ENCODE measurements at places on chromosomes 4 and X.

DNA sequence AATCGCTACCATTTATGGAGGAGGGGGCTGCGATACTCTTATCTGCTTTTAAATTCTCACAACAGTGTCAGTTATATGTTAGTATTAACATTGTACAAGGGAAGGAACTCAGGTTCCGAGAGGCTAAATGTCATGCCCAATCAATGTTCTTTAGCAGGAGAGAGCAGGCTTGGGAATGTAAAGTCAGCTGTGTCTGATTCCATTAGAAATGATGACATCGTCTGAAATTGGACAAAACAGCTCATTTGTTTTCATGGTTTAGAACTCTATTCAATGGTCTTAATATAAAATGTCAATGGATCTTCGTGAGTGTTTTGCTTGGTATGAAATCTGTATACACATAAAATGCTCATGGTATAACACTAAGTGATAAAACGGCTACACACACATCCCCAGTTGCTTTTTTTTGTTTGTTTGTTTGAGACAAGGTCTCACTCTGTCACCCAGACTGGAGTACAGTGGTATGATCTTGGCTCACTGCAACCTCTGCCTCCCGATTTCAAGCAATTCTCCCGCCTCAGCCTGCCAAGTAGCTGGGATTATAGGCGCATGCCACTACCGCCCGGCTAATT, 11.9 kb upstream of the SH3KBP1 start:
- DNase-seq = no peak

DNA sequence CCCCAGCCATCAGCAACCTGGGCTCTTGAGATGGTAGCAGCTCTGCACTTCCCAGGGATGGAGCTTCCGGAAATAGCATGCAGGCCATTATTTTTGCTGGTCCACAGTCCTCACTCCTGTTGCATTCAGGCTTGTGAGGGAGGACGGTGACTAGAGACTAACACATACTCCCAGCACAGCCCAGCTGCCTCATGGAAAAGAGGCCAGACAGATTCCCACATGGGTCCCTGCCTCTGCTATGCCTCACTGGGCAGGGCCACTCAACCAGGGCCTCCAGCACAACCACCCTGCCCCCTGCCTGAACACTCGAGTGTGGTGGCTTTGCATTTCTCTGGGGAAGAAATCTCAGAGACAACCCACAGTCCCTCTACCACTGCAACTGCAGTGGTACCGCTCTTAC, 1195.1 kb downstream of the PCDH18 start:
- no peak for DNase-seq

GRCh38 chrX:124239911-124240310, 92.5 kb upstream of the TEX13D start:
- DNase-seq = no peak

- no peak for DNase-seq
Observed at GRCh38 chr4:125334926-125335325, 20.2 kb downstream of the FAT4 start.

- peak; percentile 86 for DNase-seq
Observed at GRCh38 chr4:80184053-80184824, 13.1 kb upstream of the PRDM8 start.

DNA sequence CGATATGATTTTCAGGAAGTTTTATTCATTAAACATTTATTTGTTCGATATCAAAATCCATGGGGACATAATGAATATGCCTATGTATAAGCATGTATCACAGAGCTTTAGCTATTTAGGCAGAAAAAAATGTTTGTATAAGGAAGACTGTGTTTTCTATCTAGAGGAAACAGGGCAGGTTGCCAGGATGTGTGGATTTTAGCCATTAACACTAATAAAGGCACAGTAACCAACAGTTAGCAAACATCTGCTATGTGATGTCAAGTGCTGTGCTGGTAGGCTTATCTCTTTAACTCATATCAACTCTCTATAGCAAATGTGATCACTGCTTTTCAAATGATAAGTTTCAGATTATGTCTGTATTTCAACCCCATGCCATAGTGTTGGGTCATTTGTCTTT, 708.9 kb upstream of the HS3ST1 start:
- DNase-seq = no peak

DNA sequence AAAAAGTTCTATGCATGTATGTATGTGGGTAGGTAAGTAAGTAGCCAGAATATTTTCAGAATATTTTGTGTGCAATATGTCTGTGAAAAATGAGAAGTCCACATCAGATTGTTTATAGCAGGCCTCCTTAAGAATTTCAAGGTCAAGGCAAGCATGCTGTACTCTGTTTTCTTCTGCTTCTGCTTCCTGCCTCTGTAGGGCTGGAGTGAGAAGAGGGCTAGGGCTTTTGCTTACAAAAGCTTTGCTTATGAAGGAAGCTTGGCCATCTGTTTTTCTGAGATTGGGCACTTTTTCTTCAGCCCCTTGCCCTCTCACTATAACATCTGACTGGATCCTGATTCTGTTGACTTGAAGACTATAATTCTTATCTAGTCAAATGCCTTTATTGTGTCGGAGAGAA, 150.4 kb downstream of the EMCN start:
- no peak for DNase-seq

DNA sequence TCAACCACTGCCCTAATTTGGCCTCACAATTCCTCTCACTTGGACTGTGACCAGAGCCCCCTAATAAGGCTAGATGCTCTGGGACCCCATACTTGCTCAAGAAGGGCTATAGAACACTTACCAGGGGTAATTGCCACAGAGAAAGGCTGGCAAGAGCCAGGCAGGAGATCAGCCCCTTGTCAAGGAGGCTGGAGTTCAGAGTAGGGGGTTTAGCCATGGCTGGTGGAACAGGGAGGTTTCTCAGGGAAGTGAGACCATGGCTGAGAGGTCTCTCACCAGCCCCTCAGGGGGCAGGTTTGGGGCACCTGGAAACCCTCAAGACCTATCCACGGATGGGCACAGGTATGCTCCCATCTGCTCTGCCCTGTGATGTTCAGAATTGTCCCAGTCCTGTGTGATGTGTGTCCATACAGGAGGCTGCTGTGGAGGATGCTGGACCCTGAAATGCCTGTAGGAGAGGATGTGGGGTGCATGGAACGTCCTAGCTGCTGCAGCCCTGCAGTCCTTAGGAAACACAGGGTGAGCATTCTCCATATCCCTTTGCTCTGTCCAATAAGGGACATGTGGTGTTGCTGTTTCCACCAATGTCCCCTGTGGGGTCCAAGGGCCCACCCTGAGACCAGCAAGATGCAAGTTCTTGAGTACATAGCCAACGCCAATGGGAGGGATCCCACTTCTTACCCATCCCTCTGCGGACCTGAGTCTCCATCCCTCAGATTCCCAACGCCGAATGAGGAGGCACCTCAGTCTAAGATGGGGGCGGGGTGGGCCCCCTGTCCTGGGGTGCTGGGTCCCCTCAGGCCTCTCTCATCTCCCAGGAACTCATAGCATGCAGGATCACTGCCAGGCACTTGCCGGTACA, 16.4 kb upstream of the HSFX1 start:
- no peak for DNase-seq

GRCh38 chrX:21993265-21993664, 38.9 kb upstream of the PHEX start:
- DNase-seq = no peak

DNA sequence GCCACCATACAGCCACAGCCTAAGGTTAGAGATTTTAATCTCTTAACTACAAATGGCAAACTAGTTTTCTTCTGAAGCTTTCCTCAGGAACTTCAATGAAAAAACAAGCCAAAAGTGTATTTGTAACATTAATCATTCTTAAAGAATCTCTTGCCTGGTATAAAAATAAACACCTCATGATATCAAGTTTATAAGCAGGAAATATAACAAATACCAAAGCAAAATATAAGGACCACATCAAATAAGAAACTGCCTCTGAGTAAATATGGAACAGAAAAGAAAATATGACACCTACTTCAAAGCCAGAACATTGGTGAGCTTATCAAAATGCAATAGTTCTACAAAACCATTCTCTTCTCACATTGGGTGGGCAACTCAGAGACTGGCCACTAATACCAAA, 89.9 kb downstream of the GPC4 start:
- no peak for DNase-seq

DNA sequence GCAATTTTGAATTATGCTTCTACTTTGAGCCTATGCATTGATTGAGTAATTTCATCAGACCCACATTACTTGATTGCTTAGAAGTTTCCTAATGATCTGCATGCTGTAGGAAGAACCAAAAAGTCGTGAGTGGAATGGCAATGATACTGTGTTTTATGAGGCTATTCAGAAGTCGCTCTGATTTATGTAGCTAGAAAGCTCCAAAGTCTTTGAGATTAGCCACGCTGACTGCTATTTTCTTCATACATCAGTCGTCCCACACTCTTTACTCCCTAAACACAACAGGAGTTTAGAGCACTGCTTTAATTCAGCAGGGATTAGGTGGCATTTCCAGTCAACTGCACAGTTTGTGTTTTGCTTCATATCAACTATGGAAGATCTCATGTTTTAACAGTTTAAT, 4.1 kb downstream of the GRID2 start:
- no peak for DNase-seq

DNA sequence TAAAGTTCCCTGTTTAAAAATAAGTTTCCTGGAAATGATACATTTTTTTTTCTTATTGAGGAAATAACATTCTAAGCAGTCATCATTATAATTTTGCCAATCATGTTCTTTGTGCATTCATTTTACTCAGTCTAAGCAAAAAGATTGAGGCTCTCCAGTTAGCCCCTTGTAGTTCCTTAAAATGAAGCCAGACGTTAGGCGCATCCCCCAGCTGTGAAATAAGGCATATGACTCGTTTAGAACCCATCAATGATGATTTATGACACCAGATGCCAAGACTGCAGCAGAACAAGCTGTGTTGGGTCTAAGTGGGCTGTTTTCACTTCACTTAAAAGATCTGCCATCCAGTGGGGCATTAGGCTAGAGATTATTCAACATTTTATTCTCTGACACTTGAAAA, 17.0 kb downstream of the PDGFC start:
- DNase-seq = no peak

DNA sequence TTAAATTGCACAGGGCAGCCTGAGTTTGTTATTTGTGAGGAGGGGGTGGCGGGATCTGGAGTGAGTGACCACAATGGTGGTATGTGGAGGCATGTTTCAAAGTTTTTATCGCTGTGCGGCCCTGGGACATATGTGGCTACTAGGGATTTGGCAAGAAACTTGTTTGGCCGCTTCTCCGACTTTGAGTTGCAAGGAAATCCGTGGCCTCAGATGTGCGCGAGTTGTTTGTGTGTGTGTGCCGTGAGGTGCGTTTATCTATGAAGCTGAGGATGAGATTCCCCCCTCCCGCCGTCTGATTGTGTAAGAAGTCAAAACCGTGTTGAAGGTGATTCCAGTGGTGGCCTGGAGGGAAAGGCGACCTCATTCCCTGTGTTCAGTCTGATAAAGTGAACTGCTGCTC, 1.4 kb downstream of the JADE3 start:
- DNase-seq = no peak
